ENCODE measurements at places on chromosomes 4 and X.
A peak's percentile ranks its signal among the peaks of the same experiment; 100 is the strongest.

- DNase-seq: no peak
Observed at GRCh38 chrX:81120936-81121371, 80.8 kb downstream of the HMGN5 start.

DNA sequence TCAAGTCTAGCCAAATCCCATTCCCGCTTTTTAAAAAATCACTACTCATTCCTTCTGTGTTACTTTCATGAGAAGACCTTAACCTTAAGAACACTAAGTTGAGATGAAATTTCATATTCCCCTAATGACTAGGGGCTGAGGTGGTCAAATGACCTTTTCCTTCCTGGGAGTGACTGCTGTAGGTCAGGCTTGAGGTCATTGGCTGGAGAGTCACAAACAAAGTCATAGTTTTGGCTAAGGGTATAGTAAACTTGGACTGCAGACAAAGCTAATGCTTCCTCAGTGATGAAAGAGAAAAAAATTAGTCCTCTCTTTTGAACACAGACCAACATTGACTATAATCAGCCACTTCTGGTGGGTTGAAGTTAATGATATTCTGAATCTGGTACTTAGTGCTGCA lies 16.0 kb upstream of the FGF2 start:
- no peak for DNase-seq

DNA sequence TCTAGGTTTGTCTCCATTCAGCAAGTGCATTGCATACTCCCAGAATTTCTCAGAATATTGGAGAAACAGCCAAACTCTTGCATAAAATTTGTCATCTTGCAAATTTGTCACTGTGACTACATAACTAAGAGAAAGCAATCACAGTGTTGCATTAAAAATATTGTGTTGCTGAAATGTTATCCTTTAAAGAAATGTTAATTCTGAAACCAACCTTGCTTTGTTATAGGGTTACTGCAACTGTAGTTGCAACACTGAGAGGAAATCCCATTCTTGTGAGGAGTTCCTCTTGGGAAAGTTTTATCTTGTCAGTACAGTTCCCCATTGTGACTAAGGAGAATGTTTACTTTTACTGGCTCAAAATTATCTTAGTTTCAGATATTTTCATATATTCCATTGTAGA lies 20.9 kb downstream of the CYBB start:
- DNase-seq: no peak

DNA sequence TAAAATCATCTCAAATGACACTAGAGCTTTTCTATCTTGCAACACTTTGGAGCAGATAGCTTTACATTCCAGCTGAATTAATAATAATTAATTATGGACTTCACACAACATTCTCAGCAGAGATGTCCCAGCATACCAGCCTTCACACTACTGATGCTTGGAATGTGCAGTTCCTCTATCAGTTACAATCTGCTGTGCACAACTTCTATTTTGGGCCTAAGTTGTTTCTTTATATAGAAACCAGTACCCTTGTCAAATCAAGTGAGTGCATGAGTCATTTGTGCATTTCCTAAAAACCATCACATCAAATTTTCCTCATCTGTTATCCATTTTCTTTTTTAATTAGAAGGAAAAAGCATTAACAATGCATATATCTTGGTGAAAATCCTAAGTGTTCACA lies 8.8 kb upstream of the RASL11B start:
- no peak for DNase-seq

GRCh38 chr4:85792376-85793232 lies 317.7 kb downstream of the ARHGAP24 start:
- no peak for DNase-seq

DNA sequence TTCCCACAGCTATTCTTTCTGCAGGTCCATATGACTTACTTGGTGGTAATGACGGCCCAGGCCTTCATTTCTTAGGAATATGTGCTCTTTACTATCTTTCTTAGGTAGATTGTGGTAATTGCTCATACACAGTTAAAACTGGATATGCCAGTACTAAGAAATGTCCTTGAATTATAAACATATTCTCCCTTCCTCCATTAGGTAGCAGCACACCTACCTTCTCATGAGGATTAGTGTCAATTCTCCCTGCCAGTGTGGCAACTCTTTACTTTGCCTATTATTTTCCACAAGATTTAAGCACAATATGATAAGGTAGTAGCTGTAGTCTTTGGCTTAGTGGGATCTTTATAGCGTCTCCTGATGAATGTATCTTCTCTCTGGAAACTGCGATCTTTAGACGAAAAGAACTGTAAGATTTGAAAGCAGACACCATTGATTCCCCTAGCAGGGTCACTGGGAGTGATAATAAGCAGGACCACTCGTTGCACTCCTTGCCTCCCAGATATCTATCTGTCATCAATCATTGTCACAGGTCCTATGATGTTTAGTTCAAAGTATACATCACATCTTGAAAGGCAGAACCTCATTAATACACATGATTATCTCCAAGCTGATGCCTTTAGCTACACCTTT lies 1240.7 kb downstream of the C4orf33 start:
- no peak for DNase-seq

DNA sequence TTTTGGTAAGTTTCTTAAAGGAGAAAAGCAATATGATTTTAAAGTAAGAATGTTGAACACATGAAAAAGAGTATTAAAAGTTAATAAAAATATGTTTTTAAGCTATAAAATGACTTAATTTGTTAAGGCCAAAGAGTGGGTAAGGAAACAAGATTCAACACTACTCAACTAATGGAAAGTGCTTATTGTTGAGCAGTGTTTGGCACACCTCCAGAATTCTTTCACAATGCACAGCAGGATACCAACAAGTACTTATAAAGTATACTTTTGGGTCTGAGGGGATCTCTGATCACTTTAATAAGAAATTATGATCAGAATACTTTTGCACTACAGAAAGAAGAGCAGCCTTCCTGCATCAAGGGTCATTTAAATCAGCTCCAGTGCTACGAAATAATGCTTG lies 5.9 kb downstream of the LAMP2 start:
- DNase-seq: no peak

GRCh38 chrX:71439896-71440295 lies 73.7 kb downstream of the TAF1 start:
- no peak for DNase-seq

DNA sequence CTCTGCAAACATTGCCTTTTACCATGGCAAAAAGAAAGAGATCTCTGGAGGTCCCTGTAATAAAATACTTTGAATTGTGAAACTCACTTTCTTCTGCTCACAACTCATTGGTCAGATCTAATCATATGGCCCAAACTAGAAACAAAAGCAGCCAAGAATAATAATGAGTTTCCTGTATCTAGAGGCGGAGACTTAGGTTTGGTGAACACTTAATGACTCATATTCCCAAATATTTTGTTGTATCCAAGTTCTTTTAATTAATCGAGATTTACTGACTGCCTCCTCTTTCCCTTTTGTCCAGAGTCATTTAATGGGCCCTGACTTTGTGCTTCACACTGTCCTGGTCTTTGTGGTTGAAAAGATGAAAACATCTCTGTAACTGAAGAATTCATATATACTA lies 190.6 kb downstream of the CCSER1 start:
- DNase-seq: no peak

DNA sequence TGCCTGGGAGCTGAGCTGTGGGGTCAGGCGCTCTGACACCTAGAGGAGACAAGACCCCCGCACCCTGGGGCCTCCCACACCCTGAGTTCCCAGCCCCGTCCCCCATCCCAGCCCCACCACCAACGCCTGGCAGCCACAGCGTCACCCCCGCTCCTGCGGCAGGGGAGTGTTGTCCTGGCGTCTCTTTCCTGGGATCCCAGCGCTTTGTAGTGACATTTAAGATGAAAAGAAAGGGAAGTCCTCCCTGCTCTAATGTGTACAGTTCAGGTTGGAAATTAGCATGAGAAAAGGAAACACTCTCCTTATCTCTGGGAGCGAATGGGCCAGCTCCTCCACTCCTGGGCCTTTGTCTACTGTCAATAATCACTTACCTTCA lies 112.1 kb downstream of the FAM53A start:
- no peak for DNase-seq

GRCh38 chrX:133947996-133948395 lies 37.4 kb downstream of the GPC3 start:
- DNase-seq: no peak

GRCh38 chr4:32189130-32189529 lies 1469.0 kb downstream of the PCDH7 start:
- no peak for DNase-seq

DNA sequence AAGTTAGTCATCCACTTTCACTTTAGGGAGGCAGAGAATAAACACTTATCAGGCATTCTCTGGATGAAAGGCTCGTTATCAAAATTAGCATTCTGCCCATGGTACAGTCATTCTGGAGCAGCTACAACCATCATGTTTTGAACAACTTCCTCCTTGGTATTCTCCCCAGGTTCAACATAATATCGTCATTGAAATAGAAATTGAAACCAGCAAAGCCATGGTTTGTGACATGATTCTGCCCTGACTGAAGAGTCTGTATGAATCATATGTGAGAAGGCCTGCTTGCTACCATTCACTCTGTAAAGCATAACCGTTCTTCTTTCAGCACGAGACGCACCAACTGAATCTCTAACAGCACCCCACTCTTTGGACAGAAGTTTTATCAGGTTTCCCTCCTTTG lies 127.5 kb upstream of the RADX start:
- no peak for DNase-seq

- DNase-seq: peak; percentile 48
Observed at GRCh38 chrX:46978341-46979291, 66.4 kb downstream of the JADE3 start.

- DNase-seq: no peak
Observed at GRCh38 chr4:12701384-12701783, 782.8 kb downstream of the RAB28 start.

DNA sequence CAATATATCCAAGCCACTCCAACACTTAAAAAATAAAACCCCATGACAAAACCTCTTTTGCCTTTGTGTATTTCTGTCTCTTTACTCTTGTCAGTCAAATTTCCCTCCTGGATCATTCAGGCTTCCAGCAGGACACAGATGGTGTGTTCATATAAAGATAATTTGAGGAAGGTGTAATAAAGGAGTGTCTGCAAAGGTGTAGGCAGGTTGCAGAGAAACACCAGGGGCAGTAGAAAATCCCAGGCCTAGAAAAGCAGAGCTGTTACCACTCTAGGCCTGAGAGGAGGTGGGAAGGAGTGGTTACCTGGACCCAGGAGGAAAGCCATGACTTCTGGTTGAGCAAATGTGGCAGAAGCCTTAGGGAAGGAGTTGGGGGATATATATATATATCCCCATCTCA lies 28.8 kb downstream of the CHRNA9 start:
- DNase-seq: no peak

GRCh38 chr4:117162976-117163375 lies 77.6 kb upstream of the TRAM1L1 start:
- no peak for DNase-seq

- no peak for DNase-seq
Observed at GRCh38 chr4:81085979-81086378, 55.5 kb downstream of the BMP3 start.

DNA sequence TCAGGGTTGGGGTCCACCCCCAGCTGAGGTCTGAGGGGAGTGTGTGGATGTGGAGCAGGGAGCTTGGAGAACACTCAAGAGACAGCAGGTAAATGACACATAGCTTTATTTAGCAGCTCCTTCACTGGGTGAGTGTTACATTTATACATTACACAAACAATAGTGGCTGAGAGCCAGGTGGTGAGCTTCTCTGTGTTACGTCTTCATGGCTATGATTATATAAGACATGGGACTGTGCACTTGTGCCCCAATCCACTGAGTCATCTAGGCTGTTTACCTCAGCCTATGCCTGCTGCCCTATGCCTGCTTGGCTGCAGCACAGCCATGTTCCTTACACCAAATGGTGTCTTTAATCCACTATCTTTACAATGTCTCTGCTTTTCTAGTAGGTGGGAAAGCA lies 459.6 kb downstream of the AFF2 start:
- DNase-seq: no peak

- DNase-seq: no peak
Observed at GRCh38 chr4:98946359-98946758, 17.4 kb upstream of the EIF4E start.

- DNase-seq: no peak
Observed at GRCh38 chrX:8673201-8673600, 58.7 kb downstream of the ANOS1 start.

- no peak for DNase-seq
Observed at GRCh38 chr4:13403833-13404232, 80.3 kb downstream of the RAB28 start.

- DNase-seq: no peak
Observed at GRCh38 chr4:11196927-11197522, 231.7 kb downstream of the HS3ST1 start.

DNA sequence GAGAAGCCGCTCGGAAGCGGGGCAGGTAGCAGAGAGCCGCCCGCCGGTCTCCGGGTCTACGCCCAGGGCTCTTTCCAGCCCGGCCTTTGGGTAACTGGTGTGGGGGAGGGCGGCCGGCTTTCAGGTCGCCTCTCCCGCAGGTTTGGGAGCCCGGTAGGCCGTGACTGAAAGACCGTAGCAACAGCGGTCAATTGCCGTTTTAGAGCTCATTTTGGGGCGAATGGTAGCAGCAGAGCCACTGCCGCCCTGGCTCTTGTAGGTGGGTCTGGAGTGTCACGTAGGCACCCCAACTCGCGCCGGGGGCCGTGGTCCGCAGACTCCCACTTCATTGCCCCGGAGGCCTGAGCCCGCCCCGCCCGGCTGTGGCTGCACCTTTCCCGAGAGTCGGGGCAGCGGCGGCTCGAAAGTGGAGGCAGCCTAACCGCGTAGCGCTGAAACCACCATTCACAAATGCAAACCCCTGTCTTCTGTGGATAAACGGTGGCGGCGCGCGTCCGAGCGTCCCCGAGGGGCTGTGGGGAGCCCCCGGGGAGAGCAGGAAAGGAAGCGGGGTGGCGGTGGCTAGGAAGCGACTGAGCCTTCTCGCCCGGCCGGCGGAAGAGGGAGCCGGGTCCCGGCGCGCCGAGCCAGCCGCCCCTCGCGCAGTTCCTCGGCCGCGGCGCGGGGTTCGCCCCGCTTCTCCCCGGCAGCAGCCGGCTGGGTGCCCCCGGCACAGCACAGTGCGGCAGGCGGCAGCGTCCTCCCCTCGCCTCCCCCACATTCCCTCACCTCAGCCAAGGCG lies 2185.1 kb upstream of the TENM3 start:
- peak; percentile 3 for DNase-seq

GRCh38 chr4:39341075-39341725 lies 25.0 kb downstream of the RFC1 start:
- no peak for DNase-seq

- DNase-seq: no peak
Observed at GRCh38 chr4:110034026-110034393, 121.3 kb downstream of the EGF start.

GRCh38 chr4:128525992-128526630 lies 238.5 kb upstream of the PGRMC2 start:
- no peak for DNase-seq

All from T-helper 2 cell (primary cell).